ENCODE measurements at places on chromosomes 1 and 21.

DNA sequence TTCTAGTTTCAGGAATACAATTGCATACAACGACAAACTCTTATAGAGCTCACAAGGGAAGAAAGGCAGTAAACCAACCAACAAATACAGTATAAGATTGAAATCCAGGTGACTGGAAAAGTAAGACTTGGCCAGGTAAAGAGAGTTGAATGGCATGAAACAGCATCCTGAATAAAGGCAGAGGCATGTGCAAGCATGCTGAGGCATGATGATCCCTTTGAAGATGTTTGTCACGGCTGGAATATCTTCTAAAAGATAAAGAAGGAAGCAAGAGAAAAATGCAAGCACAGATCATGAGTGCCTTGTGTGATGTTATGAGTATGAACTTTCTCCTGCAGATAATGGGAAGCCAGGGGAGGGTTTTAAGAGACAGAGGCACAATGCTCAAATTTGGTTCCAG, 83.3 kb upstream of the SPATA6 start:
- DNase-seq = no peak

GRCh38 chr21:27406300-27407009, 439.6 kb upstream of the ADAMTS5 start:
- DNase-seq = no peak

DNA sequence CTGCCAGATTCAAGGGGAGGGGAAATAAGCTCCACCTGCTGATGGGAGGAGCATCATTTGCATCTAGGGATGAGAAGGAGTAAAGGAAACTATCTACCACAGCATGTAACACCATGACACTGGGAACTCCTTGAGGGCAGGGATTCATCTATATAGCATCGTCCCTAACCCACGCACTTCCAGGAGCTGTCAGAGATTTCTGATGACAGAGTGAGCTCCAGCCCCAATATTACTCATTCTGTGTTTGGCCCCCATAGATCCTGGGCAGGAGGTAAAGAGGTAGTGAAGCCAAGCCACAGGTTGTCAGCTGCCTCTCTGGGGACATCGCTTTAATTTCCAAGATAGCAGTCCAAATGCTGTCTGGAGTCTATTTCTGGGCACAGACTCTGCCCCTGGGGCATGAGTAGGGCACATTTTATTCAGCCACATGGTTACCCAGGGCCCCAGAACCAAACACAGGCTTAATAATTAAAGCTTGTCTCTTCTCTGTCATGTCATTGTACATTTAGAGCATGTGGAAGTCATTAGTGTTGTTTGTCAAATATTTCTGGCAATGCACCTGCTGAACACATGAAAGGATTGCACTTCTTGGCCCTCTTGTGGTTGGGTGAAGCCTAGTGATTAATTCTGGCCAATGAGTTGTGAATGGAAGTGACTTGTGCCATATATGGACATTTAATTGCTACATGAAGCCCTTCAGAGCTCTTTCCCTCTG, 105.9 kb upstream of the POU3F1 start:
- peak; percentile 36 for DNase-seq

DNA sequence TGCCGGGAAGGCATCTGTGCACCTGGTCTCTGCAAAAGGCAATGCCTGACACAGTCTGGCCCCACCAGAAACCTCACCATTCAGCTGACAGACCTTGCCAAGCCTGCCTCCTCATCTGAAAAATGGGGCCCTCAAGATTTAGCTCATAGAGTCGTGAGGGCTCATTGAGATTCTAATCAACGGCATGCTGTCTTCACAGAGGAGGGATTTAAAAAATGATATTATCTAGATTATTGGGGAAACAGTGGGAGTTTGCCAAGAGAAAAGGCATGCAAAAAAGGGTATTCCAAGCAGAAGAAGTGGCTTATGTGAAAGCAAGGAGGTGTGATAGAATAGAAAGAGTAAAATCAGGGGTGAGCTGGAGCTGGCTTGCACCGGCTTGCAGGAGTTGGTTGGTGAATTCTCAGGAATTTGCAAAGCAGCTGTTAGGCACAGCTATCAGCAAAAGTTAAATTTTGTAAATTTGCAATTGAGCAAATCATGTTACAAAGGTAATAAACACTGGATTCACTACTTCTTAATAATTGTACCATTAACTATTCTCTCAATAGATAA, 91.7 kb upstream of the WNT4 start:
- DNase-seq = no peak

DNA sequence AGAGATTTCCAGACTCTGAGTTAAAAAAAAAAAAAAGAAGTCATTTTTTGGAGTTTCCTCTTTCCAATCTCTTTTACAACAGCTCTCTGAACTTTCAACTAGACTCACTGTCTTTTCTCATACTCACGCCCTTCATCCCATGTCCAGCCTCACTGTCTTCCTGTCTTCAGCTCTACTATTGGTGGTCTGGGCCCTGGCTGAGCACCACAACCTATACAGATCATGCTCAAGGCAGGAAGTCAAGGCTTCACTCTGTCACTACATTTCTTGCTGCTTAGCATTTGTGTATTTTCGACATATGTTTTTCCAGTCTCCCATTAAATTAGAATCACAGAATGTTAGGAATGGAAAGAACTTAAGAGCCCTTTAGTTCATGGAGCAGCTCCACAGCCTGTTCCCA, 106.4 kb upstream of the PPP2R5A start:
- DNase-seq = no peak

GRCh38 chr1:26703478-26703877, 7.7 kb downstream of the ARID1A start:
- no peak for DNase-seq

DNA sequence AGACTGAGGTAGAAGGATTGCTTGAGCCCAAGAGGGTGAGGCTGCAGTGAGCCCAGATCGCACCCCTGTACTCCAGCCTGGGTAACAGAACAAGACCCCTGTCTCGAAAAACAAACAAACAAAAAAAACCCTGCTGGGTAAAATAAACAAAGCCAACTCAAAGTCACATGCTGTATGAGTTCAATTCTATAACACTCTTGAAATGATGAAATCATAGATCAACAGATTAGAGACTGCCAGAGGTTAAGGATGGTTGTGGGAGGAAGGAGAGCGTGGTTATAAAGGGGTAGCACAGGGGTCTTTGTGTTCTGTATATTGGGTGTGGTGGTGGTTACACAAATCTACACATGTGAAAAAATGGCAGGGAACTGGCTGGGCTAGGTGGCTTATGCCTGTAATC, 62.5 kb downstream of the TAS1R2 start:
- DNase-seq = no peak

DNA sequence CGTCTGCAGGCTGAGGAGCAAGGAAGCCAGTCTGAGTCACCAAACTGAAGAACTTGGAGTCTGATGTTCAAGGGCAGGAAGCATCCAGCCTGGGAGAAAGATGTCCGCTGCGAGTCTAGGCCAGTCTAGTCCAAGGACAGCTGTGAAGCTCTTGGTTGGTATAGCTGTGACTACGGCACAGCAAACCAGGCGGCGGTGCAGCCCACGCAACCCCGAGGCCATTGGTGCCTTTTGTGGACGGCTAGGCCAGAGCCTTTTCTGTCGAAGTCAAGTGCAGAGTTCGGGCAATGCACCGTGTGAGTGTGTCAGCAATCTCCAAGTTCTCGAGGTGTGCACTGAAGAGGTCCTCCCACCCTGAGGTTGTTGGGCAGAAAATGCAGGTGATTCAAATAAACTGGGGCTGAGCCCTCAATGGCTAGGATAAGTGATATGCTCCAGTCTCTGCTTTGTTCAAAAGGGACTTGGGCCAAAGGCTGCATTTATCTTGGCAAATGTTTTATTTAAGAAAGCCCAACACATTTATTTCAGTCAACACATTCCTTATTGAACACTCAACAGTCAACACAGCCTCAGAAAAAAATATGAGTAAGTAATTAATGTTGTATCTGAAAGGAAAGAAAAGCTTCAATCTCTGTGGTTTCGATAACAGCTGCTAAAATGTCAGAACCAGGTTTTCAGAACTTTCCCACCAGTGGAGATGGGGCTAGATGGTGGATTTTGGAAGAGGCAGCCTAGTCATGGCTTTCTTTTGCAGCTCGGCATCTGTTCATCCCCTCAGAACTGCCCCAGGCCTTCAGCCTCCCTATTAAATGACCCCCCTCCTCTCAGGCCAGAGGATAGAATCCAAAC, 78.1 kb upstream of the COX20 start:
- DNase-seq = no peak

DNA sequence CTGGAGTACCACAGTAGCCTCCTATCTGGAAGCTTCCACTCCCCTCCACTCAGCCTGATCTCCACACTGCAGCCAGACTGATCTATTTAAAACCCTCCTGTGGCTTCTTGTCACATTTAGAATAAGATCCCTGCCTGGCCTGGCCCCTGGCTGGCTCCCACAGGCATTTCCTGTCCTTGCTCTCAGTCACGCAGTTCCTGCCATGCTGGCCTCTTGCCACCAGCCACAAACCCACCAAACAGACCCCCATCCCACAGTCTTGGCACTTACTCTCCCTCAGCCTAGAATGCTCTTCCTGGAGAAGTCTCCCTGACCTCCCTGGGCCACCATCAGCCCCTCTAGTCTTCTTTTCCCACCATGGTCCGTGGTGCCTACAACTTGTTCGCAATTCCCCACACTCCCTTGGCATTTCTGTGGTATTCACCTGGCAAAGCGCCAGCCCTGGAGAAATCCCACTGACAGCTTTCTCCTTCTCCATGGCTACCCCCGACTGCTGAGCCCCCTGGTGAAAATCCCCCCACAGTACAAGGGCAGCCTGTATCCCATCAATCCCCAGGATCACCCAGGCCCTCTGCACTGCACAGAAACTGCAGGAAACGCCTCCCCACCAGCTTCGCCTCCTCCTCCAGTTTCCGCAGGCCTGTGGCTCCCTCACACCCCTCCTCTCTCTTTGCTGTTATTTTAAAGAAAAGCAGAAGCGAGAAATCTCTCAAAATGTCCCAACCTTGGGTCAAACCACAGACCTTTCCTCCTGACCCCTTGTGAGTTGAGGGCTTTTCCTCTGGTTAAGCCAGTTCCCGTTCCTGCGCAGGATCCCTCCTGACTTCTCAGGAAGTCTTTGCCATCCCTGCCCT, 94.5 kb downstream of the SYT2 start:
- no peak for DNase-seq

GRCh38 chr1:5881526-5882222, 110.6 kb downstream of the NPHP4 start:
- no peak for DNase-seq

GRCh38 chr21:28356422-28356821, 636.3 kb downstream of the LTN1 start:
- no peak for DNase-seq

GRCh38 chr1:82472489-82473131, 671.9 kb downstream of the ADGRL2 start:
- DNase-seq = no peak

DNA sequence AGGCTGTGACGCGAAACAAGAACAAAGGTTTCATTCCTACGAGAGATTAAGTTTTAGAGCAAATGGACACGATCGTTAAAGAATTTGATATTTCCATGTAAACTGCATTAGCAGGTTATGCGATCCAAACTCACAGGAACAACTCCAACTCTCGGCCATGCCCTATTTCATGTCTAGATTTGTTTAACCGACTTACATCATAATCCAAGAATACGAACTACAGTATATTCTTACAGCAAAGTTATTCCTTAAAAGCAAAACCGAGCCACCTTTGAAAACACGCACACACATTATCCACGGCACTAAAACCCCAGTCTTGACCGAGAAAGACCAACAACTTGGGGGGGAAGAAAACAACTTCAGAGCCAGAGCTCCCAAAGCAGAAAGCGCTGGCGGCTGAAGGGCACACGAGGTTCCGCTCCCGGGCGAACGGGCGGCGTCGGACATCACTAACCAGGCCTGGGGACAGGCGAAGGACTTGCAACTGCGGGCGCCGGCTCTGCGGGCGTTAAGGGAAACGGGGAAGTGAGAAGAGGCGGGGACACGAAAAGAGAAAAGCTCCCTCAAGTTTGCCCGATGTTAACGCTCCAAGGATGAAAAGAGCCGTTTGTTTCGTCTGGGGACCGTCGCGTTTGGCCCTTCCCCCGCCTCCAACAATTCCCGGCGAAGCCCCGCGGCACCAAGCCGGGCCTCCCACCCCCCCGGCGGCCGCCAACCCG, 690 bp downstream of the B3GALNT2 start:
- DNase-seq = no peak

- DNase-seq = no peak
Measured at GRCh38 chr1:82994616-82995263, 1004.2 kb downstream of the TTLL7 start.

DNA sequence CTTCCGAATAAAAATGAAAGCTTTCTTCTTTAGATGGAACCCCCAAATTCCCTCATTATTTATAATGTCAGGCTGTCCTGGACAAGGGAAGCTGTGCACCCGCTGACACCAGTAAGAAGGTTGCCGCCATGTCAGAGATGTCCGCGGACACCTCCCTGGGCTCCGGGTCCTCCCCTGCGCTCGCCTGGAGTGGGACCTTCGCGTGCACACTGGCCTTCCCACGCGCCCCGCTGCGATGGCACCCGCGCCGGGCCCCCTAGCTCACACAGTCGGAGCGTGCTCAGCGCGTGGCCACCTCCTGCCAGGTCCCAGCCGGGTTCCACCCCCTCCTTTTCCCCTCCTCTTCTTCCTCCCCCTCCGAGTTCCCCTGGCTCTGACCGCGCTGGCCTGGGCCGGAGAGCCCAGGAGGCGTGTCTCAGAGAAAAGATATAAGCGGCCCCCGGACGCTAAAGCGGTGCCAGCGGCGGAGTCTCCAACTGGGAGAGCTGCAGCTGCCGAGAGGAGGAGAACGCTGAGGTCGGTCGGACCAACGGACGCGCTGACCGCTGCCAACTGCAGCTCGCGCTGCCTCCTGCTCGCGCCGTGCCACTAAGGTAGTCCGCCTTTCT, at the start of gene G0S2:
Gene G0S2, plus strand, starts transcription at position 456 of the 608 bp plus-strand sequence. CDS start 273 bp downstream, outside the sequence.
- DNase-seq = no peak

DNA sequence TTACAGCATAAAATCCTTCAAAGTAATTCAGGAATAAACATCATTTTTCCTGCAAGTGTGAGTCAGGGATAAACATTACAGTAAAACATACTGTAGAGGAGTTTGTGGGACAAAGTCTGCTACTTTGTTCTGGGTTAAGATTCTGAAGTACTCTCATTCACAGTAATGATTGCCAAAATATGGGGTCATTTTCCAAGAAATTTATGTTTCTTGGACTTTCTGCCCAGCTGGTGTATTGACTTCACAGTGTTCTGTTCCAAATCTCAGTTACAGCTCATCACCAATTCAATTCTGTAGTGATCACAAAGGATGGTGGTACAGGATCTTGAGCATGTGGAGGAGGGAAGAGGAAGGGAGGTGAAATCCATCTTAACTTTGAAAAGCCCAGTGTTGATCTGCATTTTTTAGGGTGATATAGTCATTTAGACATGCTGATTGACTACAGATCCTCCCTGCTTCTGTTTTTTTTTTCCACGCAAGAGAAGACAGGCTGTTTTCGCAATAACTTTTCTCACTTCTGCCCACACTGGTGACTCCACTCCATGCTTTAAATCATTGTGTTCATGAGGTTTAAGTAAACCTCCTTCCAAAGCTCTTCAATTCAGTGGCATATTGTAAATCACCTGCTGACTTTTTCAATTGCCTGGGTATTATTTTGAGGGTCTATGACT, 60.4 kb upstream of the C1orf53 start:
- no peak for DNase-seq

GRCh38 chr1:17912491-17912890, 157.4 kb downstream of the ACTL8 start:
- DNase-seq = no peak

All from NCI-H1694 (cell line).